Mesenchymal stem cell (in vitro differentiated cells and primary cell): ENCODE measurements at places on chromosomes 6 and 20.

GRCh38 chr6:166304106-166304505, 4.1 kb downstream of the PRR18 start:
- no peak for DNase-seq

- no peak for DNase-seq
Observed at GRCh38 chr20:1808101-1808500, 87.1 kb upstream of the SIRPA start.

DNA sequence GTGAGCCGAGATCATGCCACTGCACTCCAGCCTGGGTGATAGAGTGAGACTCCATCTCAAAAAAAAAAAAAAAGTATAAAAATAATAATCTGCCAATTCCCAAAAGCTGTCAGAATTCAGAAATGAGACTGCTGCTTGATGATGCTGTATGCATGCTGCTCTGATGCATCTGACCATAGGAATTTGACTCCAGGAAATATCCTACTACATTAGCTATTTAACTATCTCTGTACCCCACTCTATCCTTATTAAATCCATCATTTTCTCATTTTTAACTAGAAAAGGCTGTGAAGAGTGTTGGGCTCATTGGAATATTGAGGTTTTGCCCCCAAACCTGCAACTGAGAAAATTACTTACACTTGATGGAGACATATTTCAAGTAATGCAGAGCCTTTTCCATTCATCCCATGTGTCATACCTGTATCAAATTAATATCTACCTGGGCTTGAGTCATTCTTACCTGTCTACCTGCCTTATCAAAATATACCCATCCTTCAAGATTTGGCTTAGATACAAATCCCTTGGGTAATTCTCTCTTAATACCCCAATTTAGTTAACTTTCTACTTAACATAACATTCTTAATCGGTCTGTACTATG, 135.2 kb upstream of the PREP start:
- DNase-seq, result no peak

DNA sequence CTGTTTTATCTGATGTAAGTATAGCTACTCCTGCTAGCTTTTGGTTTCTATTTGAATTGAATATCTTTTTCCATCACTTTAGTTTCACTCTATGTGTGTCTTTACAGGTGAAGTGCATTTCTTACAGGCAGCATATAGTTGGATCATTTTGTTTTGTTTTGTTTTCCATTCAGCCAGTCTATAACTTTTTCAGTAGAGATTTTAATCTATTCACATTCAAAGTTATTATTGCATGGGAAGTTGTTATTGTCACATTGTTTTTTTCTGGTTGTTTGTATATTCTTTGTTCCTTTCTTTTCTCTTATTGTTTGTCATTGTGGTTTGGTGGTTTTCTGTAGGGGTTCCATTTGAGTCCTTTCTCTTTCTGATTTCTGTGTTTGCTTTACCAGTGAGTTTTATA, 151.2 kb downstream of the PDE10A start:
- DNase-seq, result no peak

GRCh38 chr6:2396042-2396657, 150.7 kb upstream of the GMDS start:
- no peak for DNase-seq

DNA sequence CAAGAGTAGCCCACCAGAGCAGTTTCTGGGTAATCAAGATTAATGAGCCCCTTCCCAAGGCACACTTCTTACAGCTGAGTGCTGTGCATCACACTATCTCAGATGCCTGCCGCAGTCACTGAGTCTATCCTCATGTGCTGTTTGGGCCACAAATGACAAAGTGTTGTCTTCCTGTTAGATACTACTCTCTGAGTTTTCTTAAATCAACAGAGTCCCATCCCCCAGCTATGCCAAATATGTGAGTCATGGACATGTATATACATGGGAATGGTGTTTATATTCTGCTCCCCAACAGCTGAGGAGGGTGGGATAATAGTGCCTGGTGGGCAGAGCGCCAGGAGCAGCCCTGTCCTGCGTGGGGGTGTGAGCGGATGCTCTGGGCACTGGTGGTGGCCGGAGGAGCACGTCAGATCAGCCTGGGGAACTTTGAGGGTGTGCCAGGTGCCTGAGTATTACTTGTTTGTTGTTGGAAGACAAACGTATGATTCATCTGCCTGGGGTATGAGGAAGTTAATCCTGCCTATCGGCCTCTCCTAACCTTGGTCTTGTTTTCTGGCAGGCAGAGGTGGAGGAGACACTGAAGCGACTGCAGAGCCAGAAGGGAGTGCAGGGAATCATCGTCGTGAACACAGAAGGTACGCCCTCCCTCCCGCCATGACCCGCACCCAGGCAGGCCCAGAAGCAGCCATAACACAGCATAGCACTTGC, 9.6 kb downstream of the DYNLRB1 start:
- DNase-seq, result peak; percentile 98

DNA sequence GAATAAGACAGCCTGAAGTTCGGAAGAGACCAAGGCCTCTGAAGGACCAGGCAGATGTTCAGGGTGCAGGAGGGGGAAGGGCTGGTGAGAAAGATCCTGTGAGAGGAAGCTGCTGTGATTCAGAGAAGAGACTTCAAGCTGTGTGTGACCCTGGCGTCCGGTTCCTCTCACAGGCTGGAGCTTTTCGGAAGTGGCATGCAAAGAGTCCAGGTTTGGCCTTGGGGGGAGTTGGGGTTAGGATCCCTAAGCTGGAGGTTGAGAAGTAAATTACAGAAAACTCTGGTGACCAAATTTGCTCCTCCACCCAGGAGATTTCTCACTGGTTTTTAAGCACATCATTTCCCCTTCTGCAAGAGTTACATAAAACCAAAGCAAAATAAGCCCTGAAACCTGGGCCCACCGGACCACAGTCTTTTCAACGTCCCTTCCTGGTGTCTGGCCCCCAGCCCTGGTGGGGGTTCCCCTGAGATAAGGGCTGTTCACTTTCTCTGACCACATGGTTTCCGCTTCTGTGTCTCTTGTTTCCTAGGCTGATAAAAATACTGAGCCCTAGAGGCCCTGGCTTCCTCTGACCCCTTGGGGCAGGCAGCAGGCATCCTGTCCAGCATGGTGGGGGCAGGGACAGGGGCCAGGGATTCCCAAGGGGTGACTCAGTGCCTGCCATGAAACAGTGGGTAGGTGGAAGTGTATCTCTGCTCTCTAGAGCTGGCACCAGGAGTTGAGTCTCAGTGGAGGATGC, 12.0 kb upstream of the LTA start:
- peak; percentile 80 for DNase-seq

GRCh38 chr20:52590100-52590499, 382.1 kb upstream of the TSHZ2 start:
- no peak for DNase-seq

GRCh38 chr6:109075934-109076333, 18.7 kb downstream of the SESN1 start:
- DNase-seq, result peak; percentile 19

- no peak for DNase-seq
Observed at GRCh38 chr20:24034820-24035219, 46.2 kb upstream of the GGTLC1 start.

DNA sequence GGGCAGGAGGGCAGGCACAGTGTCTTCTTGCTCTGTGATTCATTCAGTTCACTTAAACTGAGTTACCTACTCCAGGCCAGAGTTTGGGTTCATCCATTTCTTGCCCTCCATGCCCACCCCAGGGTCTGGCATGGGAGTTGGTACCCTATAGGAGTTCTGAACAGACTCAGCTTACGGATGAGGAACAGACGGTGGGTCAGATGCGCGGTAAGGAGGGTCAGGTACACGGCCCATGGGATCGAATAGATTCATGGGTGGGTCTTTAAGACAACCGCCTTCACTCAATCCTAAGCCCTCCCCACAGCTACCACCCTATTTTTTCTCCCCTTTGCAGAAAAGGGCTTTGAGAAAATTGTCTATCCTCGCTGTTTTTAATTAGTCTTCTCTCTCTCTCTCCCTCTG, 13.1 kb upstream of the TRIB3 start:
- no peak for DNase-seq

DNA sequence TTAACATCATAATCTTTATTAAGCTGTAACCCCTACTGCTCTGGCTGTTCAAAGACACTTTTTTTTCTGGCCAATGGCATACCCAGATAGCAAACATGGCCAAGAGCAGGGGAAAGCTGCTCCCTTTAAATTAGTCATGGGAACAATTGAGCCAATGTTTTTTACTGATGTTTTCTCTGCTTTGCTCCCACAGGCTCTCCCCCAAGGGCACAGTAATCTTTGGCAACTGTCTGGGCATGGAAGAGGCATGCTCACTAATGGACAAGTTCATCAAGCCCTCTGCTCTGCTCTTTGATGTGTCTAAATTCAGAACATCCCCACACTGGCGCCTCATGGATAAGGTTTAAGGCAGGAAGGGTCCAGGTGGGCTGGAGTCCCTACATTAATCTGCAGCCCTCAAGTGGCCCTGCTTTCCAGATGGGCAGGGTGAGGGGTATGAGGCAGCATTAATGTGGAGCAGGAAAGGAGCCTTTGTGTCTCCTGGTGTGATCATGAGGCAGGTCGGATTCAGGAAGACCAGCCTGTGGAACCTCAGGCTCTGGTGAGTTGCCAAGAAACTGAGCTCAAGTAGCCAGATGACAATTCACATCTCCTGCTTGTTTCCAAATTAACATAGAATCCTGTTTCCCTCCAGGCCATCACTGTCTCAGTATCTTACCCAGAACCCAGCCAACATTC, 227.0 kb upstream of the CST7 start:
- no peak for DNase-seq

DNA sequence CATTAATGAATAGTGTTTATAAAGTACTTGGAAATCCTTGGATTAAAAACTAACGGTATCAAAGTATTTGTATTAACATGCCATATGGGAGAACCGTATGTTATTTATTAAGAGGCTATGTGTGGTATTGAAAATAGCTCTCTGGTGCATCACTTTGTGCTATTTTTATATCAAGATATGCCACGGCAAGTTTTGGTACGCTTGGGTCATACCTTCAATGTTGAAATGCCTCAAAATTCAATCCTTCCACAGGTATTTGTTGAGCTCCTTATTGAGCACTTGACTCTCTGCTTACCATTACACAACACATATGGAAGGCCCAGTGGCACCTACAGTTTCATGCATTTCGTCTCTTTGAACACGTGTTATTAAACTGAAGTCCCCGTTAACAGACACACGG, 647.9 kb downstream of the KIF16B start:
- no peak for DNase-seq

- no peak for DNase-seq
Observed at GRCh38 chr20:41370176-41370575, 3.6 kb upstream of the EMILIN3 start.

GRCh38 chr20:3447321-3447720, 23.5 kb upstream of the ATRN start:
- no peak for DNase-seq

DNA sequence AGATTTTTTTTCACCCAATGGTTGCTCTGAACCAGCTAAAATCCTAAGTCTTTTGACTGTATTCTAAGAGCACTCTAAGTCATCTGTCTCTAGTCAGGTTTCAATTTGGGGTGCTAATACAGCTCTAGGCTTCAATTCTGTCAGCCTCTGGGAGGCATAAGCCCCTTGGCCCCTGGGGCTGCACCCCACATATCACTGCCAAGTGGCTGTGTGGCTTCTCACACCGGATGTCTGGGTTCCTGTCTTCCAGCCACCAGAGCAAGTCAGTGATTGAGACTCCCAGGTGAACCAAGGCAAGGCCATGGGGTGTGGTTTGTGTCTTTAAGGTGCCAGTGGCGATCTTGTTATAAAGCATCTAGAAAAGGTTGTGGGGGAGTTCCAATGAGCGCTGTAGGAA, 136.5 kb downstream of the TMEM242 start:
- DNase-seq, result no peak

DNA sequence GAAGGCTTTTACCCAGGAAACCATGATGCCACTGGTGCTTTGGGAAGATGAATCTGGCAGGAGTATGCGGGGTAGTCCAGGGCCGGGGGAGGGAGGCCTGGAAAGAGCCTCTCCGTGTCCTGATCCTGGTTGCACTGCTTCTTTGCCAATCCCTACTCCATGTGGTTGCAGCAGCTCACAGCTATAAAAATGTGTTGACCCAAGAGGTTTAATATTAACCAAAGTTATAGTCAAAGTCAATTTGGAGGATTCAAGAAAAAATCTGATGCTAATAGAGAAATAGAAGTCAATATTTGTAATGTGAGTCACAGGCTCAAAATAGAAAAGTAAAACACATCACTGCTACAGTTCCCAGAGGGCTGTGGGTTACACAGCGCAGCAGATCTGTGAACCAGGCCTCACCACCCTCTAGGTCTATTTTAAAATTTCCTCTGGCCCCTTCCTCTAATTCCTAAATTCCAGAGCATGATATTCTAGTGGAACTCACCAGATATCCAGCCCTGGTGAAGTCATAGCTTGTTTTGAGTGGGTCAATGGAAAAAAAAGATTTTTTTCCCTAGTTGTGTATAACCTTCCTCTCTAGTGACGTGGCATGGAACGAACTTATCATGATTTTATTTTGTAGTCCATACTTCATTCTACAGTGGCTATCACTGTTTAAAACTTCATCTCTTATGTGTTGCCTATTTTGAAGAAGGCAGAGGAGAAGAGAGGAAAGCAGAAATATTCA, 63.2 kb upstream of the BMP2 start:
- peak; percentile 82 for DNase-seq

GRCh38 chr6:6901205-6901719, 206.5 kb upstream of the RREB1 start:
- no peak for DNase-seq

DNA sequence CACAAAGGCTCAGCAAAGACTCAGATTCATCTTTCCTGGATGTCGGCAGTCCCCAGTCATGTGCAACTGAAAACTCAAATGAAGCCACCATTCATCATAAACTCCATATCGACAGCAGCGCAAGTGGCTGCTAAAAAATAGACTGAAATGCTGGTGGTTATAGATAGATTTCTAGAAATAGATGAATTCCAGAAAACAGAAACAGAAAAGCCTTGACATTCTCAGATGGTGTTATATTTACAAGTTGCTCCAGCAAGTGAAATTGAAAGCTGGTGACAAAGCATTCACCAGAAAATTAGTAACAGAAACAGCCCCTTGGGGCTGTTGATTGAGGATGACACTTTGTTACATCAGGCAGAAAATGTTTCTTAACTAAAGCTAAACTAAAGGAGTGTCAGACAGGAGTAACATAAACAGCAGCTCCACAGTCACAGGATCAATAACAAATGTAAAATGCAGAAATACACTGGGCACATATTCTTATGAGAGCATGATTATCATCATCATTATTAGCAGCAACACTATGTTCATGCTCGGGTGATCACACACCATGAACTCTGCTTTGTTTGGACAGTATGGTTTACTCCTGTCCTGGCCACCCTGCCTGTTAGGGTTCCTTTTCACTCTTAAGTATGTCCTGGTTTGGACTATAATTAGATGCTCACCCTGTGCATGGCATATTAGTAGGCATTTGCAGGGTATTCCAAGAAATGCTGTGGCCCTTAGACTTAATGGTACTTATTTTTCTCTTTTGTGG, 36.4 kb upstream of the SLC35F1 start:
- DNase-seq, result no peak

DNA sequence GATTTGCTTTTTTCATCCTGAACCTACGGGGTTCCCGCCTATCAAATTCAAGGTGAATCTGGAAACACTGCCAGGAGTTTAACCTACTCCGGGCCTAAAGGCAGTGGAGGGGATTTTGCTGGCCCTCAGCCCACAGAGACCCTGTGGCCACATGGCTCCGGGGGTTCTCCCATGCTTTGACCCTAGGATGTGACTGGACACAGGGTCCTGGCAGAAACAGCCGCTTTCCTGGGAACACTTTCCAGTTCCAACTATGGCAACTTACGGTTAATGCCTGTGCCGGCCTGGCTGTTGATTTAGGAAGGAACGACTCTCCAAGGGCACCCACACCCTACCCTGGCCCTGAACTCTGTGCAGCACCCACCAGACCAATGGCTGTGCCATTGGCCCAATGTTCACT, 141.7 kb upstream of the RPS6KA2 start:
- DNase-seq, result no peak
